Cerebellar cortex (tissue), 1 donor: ENCODE measurements at places on chromosomes 16 and 17.

DNA sequence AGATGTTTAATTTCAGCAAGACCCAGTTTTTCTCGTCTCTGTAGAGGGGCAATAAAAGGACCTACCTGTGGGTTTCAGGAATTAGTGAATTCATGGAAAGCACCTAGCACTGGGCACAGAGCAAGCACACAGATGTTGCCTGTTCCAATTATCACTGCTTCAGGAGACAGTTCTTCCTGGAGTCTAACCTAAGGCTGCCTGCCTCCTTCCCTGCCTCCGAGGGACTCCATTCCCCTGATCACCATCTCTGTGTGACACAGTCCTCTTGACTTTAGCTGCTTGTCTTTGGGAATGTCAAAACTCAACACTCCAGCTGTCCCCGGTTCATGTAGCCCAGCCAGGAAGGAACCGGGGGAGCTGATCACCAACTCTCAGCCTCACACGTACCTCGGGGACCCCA, 474.9 kb downstream of the SLC39A11 start:
- DNase-seq = no peak

GRCh38 chr16:88700636-88701482, 5.3 kb downstream of the RNF166 start:
- no peak for DNase-seq

DNA sequence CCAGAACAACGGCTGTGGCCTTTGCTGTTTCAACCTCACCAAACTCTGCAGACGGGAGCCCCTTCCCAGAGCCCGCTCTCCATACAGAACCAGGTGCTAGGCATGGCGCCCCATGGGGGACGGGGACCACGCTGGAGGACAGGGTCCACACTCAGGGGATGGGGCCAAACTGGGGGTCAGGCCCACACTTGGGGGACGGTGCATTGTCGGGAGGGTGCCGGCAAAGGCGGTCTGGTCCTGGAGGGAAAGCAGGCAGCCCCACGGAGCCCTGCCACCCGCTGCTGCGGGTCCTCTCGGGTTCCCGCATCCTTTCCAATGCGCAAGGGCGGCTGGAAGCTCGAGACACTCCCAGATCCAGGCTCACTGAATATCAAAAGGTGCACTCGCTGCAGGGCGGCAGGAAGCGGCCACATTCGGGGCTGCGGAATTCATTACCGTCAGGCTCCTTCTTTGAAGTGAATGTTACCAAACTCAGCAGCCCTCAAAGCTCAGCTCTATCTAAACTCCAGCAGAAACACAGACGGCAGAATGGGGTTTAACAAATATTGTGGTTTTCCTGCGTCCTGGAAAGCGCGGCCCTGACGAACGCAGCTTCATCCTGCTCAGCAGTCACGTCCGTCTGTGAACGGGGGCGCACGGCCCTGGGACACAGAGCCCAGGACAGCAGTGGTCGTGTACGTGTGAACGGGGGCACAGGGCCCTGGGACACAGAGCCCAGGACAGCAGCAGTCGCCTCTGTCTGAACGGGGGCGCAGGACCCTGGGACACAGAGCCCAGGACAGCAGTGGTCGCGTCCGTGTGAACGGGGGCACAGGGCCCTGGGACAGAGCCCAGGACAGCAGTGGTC, 41.3 kb downstream of the LMF1 start:
- DNase-seq = no peak

- DNase-seq = no peak
Observed at GRCh38 chr17:1089915-1090314, 89.9 kb downstream of the ABR start.

DNA sequence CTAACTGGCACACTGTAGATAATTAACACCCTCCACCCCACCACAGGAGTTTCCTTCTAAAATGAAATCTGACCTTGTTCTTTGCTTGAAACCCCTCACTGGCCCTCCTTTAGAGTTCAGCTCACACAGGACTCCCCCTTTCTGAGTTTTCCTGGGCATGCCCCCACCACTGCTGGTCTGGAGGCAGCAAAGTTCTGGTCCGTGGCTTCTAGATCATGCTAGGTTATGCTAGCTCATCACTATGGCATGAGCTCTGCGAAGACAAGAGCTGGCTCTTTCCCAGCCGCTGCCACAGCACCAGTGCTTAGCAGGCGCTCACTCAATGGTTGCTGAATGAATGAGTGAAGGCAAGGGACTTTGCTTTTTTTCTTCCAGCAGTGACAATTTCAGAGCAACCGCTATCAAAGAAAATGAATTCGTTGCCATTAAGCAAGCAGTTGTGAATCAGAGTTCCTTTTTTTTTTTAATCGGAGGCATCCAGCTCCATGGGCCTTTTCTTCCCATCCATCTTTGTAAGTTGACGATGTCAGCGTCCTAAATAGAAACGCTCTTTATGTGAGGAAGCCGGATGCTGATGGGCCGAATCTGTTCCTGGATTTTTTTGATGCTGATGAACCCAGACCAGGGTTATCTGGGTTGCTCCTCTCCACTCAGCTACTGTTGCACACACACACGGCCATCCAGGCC, 80.8 kb upstream of the NOL11 start:
- no peak for DNase-seq

GRCh38 chr16:54576785-54577184, 290.2 kb upstream of the IRX3 start:
- no peak for DNase-seq

- DNase-seq = no peak
Observed at GRCh38 chr16:67088551-67088950, 21.2 kb upstream of the PHAF1 start.

DNA sequence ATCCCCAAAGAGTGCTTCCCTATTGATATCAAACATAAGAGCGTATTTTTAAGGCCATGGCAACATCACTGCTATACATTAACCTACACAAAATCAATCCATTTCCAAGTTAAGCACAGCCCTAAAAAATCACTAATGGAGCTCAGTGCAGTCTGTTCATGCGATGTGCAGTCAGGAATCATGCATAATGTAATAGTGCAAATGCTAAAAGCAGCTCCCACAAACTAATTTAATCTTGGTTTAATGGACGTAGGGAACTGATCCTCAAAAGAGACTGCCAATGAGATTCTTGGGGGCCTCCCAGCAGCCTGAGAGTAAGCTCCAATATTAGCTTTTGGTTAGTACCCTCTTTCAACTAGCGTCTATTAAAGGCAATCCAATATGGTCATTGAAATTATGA, 245.9 kb downstream of the TOX3 start:
- DNase-seq = no peak

DNA sequence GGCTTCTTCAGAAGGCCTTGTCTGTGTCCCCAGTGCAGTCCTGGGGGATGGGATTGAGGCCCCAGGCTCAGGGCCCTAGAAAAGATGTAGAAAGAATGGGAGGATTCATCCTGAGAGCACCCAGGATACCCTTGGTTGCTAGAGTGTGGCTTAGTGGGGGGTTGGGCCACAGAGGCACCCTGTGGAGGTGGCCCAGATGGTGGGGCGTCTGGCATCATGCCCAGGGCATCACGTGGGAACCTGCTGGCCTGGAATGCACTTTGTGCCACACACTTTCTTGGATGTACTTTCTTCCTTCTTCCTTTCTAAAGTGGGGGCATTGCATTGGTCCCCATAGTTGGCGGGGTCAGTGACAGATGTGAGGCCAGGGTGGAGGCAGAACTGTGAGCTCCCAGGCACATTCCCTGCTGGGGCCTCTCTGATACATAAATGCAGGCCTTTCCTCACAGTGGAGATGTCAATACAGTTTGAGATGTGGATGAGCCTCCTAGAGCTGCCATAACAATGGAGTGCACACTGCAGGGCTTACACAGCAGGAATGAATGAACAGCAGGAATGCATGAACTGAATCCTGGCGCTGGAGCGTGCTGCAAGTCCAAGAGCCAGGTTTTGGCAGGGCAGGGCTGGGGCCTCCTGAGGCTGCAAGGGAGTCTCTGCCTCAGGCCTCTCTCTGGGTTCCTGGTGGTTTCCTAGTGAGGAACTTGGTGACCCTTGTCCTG, 43.3 kb downstream of the MGAT5B start:
- DNase-seq = no peak

DNA sequence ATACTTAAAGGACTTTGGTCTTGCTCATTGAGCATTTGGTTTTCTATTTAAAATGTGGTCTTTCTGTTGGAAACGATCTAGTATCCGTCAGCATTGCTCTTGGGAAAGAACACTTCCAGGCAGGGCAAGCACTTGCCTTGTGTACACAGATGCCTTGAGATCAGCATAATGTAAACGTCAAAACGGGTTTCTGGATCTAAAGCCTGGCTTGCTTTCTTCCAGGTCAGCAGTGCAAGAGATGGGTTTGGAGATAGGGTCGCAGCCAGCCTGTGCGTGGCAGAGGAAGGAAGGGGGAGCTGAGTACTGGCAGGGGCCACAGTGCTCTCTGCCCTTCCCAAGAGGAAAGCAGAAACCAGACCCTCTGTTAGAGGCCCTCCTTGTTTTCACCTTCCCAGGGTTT, 175.5 kb downstream of the LGALS9B start:
- no peak for DNase-seq

DNA sequence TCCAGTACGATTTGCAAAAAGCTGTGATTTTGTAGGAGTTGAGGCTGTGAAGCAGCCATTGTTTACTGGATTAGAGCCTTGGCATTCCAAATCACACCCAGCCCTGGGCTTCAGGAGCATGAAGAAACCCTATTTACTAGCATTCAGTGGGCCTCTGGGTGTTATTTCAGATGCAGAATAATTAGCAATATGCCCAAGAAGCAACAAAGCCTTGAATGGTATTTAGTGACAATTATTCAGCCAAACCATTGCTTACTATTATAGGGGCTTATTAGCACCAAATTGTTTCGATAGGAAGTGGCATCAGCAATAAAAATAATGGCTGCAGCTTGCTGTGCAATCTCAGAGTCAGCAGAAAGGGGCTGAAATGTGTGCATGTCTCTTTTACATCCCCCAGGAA, 166.6 kb upstream of the SHISA6 start:
- DNase-seq = no peak

DNA sequence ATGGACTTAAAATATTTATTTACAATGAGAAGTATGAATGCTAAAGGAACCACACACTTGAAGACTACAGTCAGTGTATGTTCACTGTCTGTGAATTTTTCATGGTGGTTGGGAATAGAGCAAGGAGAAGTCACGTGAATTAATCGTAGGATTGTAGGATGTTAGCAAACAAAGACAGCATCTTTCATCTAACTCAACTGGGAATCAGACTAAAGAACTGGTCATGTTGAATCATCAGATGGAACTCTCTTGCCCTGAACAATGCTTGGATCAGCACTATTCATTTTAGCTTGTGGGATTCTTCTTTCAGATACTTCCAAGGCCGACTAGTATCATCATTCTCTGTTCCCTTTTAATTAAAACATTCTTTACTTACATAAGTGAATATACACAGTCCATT, 18.1 kb downstream of the KCNJ2 start:
- DNase-seq = no peak

- peak; percentile 24 for DNase-seq
Observed at GRCh38 chr16:85728879-85729278, 22.0 kb downstream of the C16orf74 start.

- DNase-seq = no peak
Observed at GRCh38 chr16:4676831-4677230, 16.5 kb upstream of the NUDT16L1 start.

- no peak for DNase-seq
Observed at GRCh38 chr16:71672803-71673581, 47.0 kb downstream of the MARVELD3 start.

- peak; percentile 9 for DNase-seq
Observed at GRCh38 chr16:55035029-55035428, 104.4 kb downstream of the IRX5 start.
